ENCODE measurements at places on chromosomes 13 and 19. TPM values are rescaled to one million over a fixed set of nuclear protein-coding genes. Genes with fewer than 3 reads are reported as not detected.

GRCh38 chr13:111387945-111388600 lies 67.6 kb downstream of the TEX29 start:
- no peak overlapping the region for H3K4me3 ChIP-seq
- no peaks in the 10 kb centered on the region for H3K36me3 ChIP-seq
- no peak overlapping the region for H3K27ac ChIP-seq
- DNase-seq: no peak
- H3K4me1 ChIP-seq: peaks cover 41% of the 10 kb centered on the region

DNA sequence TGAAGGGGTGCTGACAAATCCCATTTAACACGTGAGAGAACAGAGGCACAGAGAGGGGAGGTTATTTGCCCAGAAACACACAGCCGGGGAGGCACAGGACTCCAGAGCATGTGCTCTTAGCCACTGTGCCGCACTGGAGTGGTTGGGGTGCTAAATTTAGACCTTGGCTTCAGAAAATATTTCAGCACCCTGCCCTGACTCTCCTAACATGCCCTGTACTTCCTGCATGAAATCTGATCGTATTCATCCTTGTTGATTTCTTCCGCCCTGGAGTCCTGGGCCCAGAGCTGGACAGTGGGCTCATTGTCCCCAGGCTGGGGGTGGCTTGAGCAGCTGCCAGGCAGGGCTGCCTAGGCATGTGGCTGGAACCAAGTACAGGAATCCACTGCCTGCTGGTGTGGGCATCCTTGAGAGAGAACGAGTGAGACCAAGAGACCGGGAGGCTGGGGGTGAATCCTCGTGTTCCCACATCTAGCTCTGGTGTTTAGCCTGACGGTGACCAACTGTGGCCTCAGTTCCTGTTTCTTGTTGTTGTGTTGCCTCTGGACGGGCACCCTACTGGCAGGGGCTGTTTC lies 5.3 kb downstream of the SLC27A1 start:
- peaks cover 3% of the 10 kb centered on the region for H3K27me3 ChIP-seq
- H3K36me3 ChIP-seq: no peaks in the 10 kb centered on the region
- no peak overlapping the region for H3K27ac ChIP-seq
- H3K4me3 ChIP-seq: no peak overlapping the region

- H3K4me3 ChIP-seq: peak overlapping the region; percentile 28
- H3K36me3 ChIP-seq: no peaks in the 10 kb centered on the region
- peak overlapping the region; percentile 80 for H3K27ac ChIP-seq
- peaks cover 40% of the 10 kb centered on the region for H3K4me1 ChIP-seq
- no peaks in the 10 kb centered on the region for H3K27me3 ChIP-seq
- DNase-seq: peak; percentile 72
These were observed 4.0 kb upstream of the NKPD1 start for GRCh38 chr19:45164577-45165335.

- H3K4me1 ChIP-seq: peaks cover 53% of the 10 kb centered on the region
- no peak for DNase-seq
- H3K4me3 ChIP-seq: peak overlapping the region; percentile 26
These were observed 8.7 kb upstream of the ZBTB7A start for GRCh38 chr19:4075373-4075772.

- no peaks in the 10 kb centered on the region for H3K36me3 ChIP-seq
- no peak overlapping the region for H3K4me3 ChIP-seq
- peaks cover 4% of the 10 kb centered on the region for H3K4me1 ChIP-seq
- DNase-seq: no peak
- no peak overlapping the region for H3K27ac ChIP-seq
These were observed 1193.7 kb downstream of the EFNB2 start for GRCh38 chr13:105341758-105342157.

DNA sequence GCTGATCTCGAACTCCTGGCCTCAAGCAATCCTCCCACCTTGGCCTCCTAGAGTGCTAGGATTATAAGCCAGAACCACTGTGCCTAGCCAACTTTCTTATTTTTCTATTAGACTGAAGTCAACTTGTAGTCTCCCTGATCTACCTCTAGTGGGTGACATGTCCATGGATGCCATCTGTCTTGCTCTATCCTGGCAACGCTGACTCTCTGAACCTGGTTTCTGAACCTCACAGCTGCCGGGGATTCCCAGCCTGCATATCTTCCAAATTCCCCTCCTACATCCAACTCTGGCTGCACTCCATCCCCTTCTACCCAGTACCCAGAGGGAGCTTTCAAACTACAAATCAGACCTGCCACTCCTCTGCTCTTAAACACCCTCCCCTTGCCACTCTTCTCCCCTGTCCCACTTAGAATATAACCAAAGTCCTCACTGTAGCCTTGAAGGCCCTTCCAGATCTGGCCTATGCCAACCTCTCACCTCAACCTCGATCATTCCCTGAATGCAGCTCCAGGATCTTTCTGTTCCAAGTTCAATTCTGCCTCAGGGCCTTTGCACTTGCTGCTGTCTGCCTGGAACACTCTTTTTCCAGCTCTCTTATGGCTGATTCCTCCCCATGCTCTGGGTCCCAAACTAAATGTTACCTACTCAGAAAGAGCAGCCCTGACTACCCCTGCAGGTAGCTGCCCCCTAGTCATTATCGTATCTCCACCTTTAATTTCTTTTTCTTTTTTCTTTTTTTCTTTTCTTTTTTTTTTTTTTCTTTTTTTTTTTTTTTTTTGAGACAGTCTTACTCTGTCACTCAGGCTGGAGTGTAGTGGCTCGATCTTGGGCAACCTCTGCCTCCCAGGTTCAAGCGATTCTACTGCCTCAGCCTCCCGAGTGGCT lies 2.2 kb downstream of the CLIP3 start:
- H3K27me3 ChIP-seq: no peaks in the 10 kb centered on the region
- H3K27ac ChIP-seq: peak overlapping the region; percentile 10
- no peak overlapping the region for H3K4me3 ChIP-seq
- no peak for DNase-seq
- H3K4me1 ChIP-seq: peaks cover 15% of the 10 kb centered on the region
- H3K36me3 ChIP-seq: peaks cover 23% of the 10 kb centered on the region

- no peak overlapping the region for H3K4me3 ChIP-seq
- H3K27me3 ChIP-seq: peaks cover 37% of the 10 kb centered on the region
- H3K36me3 ChIP-seq: no peaks in the 10 kb centered on the region
- no peaks in the 10 kb centered on the region for H3K4me1 ChIP-seq
- no peak for DNase-seq
- no peak overlapping the region for H3K27ac ChIP-seq
These were observed 11.6 kb downstream of the NOVA2 start for GRCh38 chr19:45962021-45962420.

DNA sequence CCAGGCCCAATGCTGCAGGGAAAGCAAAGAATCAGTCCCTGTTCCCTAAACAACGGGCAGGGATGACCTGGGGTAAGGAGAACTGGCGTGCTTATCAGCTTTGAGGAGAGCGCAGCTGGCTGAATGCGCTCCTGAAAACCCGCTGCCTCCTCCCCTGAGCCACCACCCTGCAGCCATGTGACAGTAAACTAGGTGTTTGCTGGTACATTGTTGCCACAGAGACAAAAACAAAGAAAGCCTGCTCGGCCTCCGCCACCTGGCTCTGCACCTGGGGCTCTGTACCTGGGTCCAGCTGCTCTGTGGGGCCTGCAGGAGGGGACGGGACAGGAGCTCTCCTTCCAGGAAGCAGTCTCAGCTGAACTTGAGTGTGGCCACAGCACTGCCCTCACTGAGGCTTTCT lies 21.8 kb downstream of the MCF2L start:
- no peak overlapping the region for H3K4me3 ChIP-seq
- H3K36me3 ChIP-seq: no peaks in the 10 kb centered on the region
- H3K27ac ChIP-seq: no peak overlapping the region
- H3K27me3 ChIP-seq: no peaks in the 10 kb centered on the region
- no peak for DNase-seq

- peaks cover 39% of the 10 kb centered on the region for H3K36me3 ChIP-seq
- H3K4me3 ChIP-seq: peak overlapping the region; percentile 93
- H3K27me3 ChIP-seq: no peaks in the 10 kb centered on the region
- no peak for DNase-seq
- peak overlapping the region; percentile 96 for H3K27ac ChIP-seq
- peaks cover 24% of the 10 kb centered on the region for H3K4me1 ChIP-seq
These were observed 1.1 kb upstream of the MVB12A start for GRCh38 chr19:17418710-17419109.

- no peaks in the 10 kb centered on the region for H3K27me3 ChIP-seq
- DNase-seq: no peak
- H3K36me3 ChIP-seq: no peaks in the 10 kb centered on the region
These were observed 1251.9 kb downstream of the PCDH17 start for GRCh38 chr13:58883405-58883804.

DNA sequence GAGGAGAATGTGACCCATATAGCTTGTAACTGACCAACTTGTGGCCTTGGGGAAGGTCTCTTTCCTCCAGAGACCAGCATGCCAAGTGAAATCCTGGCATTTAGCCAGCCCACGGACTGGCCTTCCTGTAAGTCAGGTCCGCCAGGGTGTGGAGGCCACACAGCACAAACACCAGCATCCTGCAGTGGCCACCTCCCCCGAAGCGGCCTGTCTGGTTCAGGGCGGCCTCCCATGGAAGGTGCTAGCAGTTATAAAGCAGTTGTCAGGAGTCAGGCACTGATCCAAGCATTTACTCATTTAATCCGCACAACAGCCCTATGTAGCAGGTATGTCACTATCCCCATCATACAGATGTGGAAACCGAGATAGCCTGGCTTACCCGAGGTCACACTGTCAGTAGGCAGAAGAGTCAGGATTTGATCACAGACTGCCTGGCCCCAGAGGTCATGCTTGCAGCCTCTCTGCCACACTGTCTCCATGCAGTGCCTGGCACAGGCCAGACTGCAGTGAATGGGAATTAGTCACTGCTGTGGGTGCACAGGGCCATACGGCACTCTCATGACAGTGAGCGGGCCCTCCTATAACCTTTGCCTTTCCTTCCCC lies 36.7 kb downstream of the CAPN12 start:
- H3K4me3 ChIP-seq: no peak overlapping the region
- no peaks in the 10 kb centered on the region for H3K4me1 ChIP-seq
- H3K27ac ChIP-seq: no peak overlapping the region
- DNase-seq: no peak
- H3K36me3 ChIP-seq: peaks cover 49% of the 10 kb centered on the region

- DNase-seq: no peak
- H3K27ac ChIP-seq: no peak overlapping the region
- peaks cover 12% of the 10 kb centered on the region for H3K27me3 ChIP-seq
These were observed 7.1 kb upstream of the SIGLEC7 start for GRCh38 chr19:51135004-51135403.

DNA sequence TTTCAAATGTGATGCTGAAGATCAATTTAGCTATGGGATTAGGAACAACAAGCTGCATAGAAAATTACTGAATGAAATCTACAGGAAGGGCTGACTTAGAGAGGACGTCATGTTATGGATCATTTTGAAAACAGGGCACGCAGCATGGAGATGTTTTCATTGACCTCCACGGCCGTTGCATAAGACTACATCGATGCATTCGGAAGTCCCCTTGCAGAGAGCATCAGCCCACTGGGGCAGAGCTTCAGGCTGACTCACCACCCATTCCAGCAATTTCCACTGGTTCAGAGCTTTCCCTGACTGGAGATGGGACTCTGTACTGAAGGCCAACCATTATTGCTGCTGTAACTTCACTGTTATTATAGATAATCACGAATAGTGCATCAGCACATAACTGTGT lies 305.3 kb downstream of the IRS2 start:
- H3K27ac ChIP-seq: no peak overlapping the region
- no peaks in the 10 kb centered on the region for H3K36me3 ChIP-seq
- no peak for DNase-seq
- no peaks in the 10 kb centered on the region for H3K4me1 ChIP-seq
- peaks cover 3% of the 10 kb centered on the region for H3K27me3 ChIP-seq

DNA sequence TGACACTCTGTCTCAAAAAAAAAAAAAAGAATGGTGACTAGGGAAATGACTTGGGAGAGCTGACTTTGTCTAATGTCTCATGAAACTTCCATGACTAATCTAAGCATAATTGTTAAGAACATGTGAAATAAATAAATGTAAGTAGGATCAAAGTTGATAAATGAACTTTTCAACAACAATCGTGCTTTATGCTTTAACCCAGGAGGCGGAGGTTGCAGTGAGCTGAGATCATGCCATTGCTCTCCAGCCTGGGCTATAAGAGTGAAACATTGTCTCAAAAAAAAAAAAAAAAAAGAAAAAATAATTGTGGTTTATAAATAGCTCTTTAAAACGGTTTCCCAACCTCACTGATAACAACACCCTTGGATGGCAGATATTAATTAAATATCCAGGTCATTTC lies 12.9 kb upstream of the AKT2 start:
- no peaks in the 10 kb centered on the region for H3K36me3 ChIP-seq
- H3K27me3 ChIP-seq: no peaks in the 10 kb centered on the region
- no peak overlapping the region for H3K4me3 ChIP-seq
- no peak overlapping the region for H3K27ac ChIP-seq
- no peaks in the 10 kb centered on the region for H3K4me1 ChIP-seq
- DNase-seq: no peak

DNA sequence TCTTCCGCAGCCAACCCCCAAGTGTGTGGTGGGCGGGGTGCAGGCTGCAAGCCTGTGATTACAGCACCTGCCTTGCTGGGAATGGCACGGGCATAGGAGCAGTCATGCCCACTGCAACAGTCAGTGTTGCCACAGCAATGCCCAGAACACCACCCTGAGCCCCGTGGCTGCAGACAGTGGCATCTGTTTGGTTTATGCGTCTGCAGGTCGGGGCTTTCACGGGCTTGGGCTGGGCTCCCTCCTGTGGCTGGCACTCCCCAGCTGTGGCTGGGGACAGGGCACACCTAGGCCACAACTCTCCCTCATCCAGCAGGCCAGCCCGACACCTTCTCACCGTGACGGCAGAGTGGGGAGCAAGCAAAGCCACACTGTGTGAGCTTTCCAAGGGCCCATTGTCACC lies 115.3 kb upstream of the C1QTNF9B start:
- H3K4me3 ChIP-seq: no peak overlapping the region
- H3K27ac ChIP-seq: no peak overlapping the region
- H3K4me1 ChIP-seq: no peaks in the 10 kb centered on the region
- H3K36me3 ChIP-seq: no peaks in the 10 kb centered on the region
- no peaks in the 10 kb centered on the region for H3K27me3 ChIP-seq

Gene MICOS13
- total RNA-seq: 53.1 TPM

Gene PSG2
- total RNA-seq: not detected

Gene FAM174C
- 57.1 TPM for total RNA-seq

Gene KLF1
- not detected for total RNA-seq

Gene REX1BD
- total RNA-seq: 91.5 TPM

Gene PRR22
- total RNA-seq: 5.7 TPM

Gene RPL18A
- total RNA-seq: 2,184 TPM

Gene SULT2A1
- not detected for total RNA-seq

Gene MAP3K10
- total RNA-seq: 16.2 TPM

Gene TMEM238
- total RNA-seq: 26.7 TPM
